Thyroid gland (tissue), 4 donors: ENCODE measurements at places on chromosomes 16 and 17. TPM values are rescaled to one million over a fixed set of nuclear protein-coding genes. Genes with fewer than 3 reads are reported as not detected.

GRCh38 chr17:73820686-73821448 is 176.6 kb upstream of the SDK2 start:
- no peak for DNase-seq

Gene HASPIN
- total RNA-seq = not detected

GRCh38 chr16:17070882-17071592 is 399.7 kb downstream of the XYLT1 start:
- peak; percentile 5 for DNase-seq

Gene RNF40
- total RNA-seq = 109 TPM

- peak; percentile 57 for DNase-seq
Measured at GRCh38 chr17:48636177-48637018, 10.2 kb upstream of the HOXB9 start.
